GM12864 (cell line): ENCODE measurements at places on chromosomes 1 and 21.

- no peak for DNase-seq
Observed at GRCh38 chr1:236638945-236639344, 34.6 kb upstream of the HEATR1 start.

DNA sequence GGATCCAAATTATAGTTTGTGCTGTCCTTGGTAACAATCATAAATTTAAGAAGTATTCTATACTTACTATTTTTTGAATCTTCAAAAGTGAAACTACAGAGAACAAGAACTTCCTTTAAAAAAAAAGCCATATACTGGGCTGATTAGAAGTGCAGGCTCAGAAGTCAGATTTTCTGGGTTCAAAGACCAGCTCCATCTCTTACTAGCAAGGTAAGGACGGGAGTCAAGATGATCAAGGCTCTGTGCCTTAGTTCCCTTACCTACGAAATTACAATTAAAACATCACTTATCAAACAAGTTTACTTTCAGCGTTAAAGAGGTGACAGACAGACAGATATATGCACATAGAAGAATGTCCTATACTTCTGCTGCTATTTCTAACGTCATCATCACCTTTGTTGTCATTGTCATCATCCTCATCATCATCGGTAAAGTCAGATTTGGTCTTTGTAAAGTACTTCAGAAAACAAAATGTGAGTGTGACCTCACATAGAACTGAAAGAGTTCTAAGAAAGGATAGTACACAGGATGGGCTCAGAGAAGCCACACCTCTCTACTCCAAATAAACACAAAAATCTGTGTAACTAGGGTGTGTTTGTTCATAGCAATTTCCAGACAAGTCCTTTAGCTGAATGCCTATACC is 178.7 kb downstream of the VAV3 start:
- no peak for DNase-seq

GRCh38 chr1:204093421-204093717 is 20.5 kb downstream of the SOX13 start:
- no peak for DNase-seq

GRCh38 chr1:109828756-109829505 is 65.2 kb upstream of the EPS8L3 start:
- no peak for DNase-seq

DNA sequence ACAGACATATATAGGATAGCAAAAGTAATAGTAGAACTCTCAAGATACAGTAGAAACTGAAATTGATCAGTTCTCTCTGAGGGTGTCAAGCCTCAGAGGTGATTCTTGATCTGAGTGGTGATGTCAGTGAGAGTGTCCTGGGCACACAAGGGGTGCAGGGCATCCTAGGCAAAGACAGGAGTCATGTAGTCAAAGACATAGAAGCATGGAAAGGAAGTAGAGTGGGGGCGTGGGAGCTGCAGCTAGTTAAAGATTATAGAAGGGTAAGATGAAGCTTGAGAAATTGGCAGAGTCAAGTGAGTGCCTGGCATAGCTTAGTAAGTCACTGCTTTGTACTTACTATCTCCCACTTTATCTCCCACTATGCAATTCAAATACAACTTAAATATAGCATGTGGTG is 22.8 kb downstream of the CDC7 start:
- no peak for DNase-seq

DNA sequence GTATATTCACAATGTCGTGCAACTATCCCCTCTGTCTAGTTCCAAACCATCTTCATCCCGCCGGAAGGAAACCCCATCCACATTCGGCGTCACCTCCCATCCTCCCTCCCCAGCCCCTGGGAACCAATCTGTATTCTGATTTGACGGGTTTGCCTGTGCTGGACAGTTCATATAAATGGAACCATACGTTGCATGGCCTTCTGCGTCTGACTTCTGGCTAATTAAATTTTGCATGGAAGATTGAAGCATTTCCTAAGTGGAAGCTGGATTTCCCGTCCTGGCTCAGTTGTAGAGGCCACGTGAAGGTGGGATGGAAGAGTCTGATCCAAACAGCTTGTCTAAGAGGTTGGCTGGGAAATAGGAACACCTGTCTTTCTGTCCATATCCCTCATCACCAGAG is 14.6 kb downstream of the SPSB1 start:
- no peak for DNase-seq

DNA sequence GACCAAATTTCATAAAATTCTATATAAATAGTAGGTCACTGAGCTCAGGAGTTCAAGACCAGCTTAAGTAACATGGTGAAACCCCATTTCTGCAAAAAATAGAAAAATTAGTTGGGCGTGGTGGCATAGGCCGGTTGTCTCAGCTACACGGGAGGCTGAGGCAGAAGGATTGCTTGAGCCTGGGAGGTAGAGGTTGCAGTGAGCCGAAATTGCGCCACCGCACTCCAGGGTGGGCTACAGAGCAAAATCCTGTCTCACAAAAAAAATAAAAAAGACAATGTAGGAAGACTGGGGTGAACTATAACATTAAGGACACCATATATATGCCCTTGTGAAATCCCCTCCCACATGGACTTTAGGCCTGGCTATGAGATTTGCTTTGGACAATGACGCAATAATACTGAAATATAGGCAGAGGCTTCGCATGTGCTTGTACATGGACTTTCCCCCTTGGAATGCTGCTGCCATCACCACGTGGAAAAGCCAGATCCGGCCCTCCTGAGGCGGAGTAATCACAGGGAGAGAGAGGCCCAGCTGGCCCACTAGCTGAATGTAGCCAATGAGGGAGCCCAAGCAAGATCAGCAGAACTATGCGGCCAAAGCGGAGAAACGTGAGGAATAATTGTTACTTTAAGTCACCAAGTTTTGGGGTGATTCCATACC is 13.1 kb upstream of the USP1 start:
- DNase-seq = no peak

GRCh38 chr1:21361506-21361905 is 71.2 kb upstream of the ECE1 start:
- no peak for DNase-seq

- DNase-seq = peak; percentile 10
Observed at GRCh38 chr1:235366286-235366685, 941 bp upstream of the TBCE start.

GRCh38 chr1:93774707-93775106 is 93.1 kb upstream of the BCAR3 start:
- DNase-seq = no peak

GRCh38 chr1:42178249-42178648 is 13.7 kb upstream of the GUCA2A start:
- no peak for DNase-seq

DNA sequence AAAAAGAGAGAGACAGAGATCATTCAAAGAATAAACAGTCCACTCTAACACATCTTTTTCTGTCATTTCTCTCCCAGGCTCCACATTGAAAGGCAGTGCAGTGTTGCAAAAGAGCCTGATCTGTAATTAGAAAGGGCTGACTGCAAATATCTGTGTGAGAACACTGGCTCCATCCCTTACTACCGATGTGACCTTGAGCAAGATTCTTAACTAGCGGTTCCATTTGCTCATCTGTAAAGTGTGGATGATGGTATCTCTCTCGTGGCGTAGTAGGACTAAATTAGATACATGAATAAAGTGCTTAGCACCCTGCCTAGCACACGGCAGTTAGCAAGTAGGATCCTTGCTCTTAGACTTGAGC is 26.9 kb upstream of the SLC44A3 start:
- DNase-seq = no peak

GRCh38 chr1:213830371-213830770 is 157.4 kb upstream of the PROX1 start:
- no peak for DNase-seq

DNA sequence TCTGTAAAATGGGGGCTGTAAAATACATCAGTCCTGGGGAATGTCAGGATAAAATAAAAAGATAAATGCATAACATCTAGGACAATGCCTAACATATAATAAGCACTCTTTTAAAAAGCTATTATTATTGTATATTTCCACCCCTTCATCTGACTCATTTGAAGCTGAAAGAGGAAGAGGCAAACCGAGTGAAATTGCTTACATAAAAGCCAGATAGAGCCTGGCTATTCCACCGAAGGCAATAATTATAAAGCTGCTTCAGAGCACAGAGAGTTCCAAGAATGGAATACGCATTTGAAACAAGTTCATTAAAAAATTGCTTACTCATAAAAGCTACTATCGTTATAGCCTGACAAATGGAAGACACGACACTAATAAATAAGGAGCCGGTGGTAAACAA is 186.1 kb upstream of the CAMK1G start:
- DNase-seq = no peak

GRCh38 chr1:160781914-160782689 is 13.9 kb upstream of the LY9 start:
- peak; percentile 83 for DNase-seq

DNA sequence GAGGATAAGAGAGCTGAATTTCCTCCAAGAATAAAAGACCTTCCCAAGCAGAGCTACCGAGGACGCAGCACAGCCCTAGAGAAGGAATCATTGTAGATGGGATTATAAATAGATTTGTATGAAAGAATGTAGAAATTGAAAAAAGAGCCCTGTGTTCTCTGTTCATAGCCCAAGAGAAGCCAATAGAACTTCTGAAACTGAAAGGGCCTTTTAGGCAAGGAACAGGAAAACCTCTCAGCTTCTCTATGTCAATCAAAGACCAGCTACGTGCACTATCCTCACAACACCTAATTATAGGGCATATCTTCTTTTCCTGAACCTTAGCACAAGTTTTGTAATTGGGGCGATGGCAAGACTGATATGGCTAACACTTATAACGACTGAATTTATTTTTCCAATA is 192.4 kb upstream of the RNPC3 start:
- peak; percentile 4 for DNase-seq

- no peak for DNase-seq
Observed at GRCh38 chr1:184597650-184598357, 156.9 kb downstream of the EDEM3 start.

- DNase-seq = no peak
Observed at GRCh38 chr1:167446966-167447365, 71.4 kb downstream of the CD247 start.

DNA sequence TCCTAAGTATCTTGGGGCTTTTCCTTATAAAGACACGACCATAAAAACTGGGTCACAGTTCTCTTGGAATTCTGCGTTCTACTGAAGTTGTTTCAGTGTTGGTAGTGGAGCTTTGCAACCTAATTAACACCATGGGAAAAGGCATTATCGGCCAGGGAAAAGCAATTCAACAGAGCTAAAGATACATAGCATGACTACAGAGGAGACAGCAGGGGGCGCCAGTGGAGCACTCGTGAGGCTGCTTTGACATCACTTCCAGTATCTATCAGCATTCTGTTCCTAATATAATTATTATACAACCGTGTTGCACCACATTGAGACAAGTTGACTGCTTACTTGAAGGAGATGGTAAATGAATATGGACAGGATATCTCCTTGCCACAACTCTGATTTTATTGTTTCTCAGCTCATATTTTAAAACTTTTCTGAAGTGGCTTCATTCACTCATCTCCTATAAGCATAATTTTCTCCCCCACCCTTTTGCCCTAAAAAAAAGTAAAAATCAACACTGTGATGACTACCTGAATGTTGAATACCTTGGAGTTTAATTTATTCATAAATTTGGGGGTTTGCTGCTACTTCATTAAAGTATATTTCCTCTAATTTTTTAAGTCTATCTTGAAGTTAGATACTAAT is 39.4 kb downstream of the ZP4 start:
- no peak for DNase-seq

DNA sequence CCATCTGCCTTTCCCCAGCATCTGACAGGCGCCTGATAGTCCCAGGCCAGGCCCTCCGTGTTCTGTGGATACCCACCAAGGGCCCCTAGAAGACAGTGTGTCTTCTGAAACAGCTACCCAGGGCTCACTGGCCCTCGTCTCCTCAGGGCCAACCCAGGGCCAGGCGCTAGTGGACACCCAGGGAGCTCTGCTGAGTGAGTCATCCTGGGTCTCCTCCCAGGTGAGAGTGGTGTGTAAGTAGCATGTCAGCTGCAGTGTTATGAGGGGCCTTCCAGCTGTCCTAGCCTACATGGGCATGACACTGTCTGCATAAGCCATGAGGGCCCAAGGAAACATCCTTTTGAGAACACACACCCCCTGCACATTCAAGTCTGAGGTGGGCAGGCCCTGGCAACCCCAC is 36.7 kb downstream of the CHD5 start:
- no peak for DNase-seq

DNA sequence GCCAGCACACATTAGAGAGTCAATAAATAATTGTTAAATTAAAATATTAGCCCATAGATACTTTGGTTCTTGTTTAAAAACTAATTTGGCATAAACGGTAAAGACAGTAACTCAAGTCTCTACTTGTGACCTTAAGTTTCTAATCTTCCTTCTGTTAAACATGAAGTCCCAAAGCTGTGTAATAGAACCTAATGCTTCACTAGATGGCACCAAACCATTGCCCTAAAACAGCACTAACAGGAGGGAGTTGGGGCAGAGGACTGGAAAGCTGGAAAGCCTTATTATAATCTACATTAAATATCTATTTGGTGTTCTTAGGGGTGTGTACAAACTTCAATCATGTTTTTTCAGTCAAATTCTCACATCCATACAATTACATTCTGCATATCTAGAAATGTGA is 176.7 kb downstream of the OLFM3 start:
- DNase-seq = no peak

DNA sequence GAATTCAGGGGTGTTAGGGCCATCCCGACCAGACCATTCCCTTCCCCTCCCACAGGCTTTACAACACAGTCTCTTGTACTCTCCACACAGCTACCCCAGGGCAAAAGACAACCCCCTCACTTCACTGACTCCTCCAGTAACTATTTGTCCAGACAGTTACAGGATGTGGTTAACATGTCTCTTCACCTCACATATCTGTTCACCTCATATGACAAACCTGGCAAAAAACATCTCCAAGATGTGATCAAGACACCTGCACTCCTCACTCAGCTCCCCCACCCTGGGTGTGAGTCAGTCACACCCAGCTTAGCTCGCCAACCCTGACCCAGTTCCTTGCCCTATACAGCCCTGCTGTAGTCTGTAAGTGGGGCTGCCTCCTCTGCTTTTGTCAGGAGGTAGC is 490.5 kb upstream of the CHRM3 start:
- no peak for DNase-seq

DNA sequence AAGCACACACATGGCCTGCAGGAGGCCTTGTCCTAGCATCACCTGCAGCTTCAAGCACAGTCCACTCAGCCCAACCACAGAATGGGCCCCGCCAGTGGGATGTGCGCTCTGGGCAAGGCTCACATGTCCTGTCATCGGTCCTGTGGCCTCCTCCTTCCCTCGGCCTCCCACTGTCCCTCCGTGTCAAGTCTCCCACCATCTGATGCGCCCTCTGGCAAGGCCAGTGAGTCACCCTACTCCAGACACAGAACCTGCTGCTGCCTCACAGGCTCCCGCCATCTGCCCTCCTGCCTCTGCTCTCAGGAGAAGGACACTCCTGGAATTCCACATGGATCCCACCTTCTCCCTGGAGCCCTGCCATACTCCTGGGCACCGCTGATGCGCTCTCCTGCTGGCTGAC is 14.2 kb downstream of the KCNAB2 start:
- DNase-seq = no peak

DNA sequence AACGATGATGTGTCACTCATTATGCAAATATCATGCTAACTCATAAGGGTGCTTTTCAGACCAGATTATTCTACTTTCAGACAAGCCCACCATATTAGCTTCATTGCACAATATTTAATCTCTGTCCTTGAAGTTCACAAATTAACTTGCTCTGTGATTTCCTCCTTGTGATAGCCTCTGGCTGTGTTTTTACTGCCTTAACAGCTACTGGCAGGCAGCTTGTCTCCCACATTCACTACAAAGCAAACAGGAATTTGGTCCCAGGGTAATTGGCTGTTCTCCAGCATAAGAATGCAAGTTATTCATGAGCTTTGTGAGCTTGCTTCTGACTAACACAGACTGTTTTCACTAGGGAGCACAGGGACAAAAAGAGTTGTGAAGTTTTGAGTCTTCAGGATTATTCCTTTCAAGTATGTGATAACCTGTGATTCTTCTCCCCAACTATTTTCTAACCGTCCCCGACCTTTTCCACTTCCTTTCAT is 87.9 kb upstream of the HMCN1 start:
- no peak for DNase-seq
